Fibroblast of skin of abdomen (primary cell): ENCODE measurements at places on chromosomes 3 and 15.

- DNase-seq = no peak
These were observed 283.9 kb downstream of the UBE2E2 start for GRCh38 chr3:23487015-23487414.

DNA sequence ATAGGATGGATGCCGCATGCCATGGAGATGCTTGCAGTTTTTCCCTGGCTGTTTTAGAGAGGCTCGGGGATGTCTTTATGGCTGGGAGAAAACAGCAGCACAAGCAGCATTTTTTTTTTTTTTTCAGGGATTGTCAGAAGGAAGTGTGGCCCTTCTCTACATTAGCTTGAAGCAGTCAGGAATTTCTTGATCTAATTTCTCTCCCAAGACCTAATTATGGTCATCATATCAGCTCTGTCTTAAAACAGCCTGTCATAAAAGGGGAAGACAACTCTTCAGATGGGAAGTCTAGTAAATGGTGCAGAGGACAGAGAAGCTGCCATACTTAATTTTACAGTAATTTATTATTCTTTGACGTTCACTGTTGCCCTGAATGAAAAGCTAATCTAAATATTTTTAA is 44.5 kb downstream of the EAF1 start:
- DNase-seq = no peak

- no peak for DNase-seq
These were observed 1.5 kb downstream of the EAF2 start for GRCh38 chr3:121836481-121836880.

DNA sequence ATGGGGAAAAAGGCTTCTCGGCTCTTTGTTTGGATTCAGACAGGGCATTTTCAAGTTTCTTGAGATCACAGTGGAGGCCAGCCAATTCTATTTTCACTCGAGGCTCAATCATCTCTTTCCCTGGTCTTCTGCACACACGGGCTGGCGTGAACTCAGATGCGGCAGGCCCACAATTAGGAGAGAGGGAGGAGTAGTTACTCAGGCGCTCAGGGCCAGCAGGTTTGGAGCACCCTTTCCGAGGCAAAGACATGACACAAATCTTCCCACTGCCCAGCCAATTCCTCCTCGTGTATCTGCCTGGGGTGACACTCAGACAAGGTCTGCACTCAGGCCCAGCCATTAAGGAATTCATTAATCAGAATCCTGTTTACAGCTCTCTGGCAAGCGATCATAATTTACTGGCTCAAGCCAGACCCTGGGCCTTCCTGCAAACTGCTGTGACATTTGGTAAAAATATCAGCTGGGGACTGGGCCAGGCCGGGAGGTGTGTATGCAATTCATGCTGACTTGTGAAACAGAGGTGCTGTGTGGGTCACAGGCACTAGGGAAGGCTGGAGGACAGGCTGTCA is 68.1 kb upstream of the TLE3 start:
- DNase-seq = peak; percentile 18

- DNase-seq = peak; percentile 16
These were observed 88.6 kb downstream of the RYK start for GRCh38 chr3:134161898-134162615.

- DNase-seq = peak; percentile 37
These were observed 256.6 kb upstream of the PROK2 start for GRCh38 chr3:72041511-72041910.

DNA sequence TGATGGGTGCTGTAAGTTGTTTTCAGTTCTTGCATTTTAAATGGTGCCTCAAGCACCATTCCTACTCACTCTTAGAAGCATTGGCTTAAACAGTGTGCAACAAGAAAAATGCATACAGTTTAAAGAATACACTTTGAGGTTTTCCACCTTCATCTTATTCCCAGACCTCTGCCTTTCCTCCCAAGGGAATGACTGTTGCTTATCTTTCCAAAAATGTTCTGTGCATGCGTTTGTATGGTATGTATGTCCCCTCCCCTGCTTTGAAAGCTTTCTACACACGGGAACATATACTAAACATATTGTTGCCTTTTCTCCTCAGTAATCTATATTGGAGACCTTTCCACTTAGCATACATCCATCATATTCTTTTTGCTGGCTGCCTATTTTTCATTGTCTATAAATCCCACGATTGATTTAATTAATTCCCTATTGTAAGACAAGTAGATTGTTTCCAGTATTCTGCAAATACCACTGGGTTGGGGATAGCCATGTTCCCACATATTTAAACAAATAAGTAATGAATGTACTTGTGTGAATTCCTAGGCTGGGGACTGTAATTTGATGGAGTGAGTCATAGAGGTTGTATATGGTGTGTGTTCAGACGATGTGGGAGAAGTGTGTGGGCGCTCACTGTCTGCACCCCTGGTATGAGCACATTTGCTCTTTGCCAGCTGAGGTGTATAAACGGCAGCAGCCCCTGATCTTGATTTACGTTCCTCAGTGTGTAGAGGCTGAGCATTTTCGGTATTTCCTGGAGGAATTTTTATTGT is 5.8 kb downstream of the TRAK1 start:
- peak; percentile 96 for DNase-seq

GRCh38 chr15:29522373-29523276 is 253.0 kb upstream of the NSMCE3 start:
- DNase-seq = no peak

- DNase-seq = no peak
These were observed 3.3 kb downstream of the DET1 start for GRCh38 chr15:88543065-88543776.

DNA sequence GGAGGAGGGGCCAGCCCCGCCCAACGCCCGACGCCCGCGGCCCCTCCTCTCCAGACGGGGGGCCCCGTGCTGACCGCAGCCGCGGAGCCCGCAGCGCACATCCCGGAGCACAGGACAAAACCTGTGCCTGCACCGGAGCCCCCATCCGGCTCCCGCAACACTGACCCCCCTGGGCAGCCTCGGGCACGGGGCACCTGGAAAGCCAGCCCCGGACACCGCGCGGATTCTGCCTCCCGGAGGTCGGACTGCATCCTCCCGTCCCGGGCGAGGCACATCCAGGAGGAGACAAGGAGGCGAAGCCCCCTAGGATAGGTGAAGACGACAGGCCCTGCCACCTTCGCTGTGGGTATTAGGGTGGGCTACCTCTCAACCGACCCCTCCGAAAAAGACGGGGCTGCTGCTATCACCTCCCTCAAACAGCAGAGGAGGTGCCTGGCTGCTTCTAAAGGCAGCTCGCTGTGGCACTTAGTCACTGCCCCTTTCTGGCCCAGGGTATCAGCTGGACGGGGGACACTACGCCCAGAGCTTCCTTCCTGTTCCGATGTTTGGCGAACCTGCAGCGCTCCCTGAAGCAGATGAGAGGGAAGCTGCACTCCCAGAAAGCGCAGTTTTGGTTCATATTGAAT is 10.6 kb downstream of the XXYLT1 start:
- no peak for DNase-seq

- DNase-seq = no peak
These were observed 57.1 kb upstream of the STRIT1 start for GRCh38 chr3:155350571-155350970.

GRCh38 chr15:31974154-31974794 is 56.0 kb upstream of the CHRNA7 start:
- DNase-seq = no peak

- peak; percentile 42 for DNase-seq
These were observed 317.3 kb upstream of the NAALADL2 start for GRCh38 chr3:174541708-174542315.
